Astrocyte of the hippocampus (primary cell): ENCODE measurements at places on chromosomes 16 and 17.
A peak's percentile ranks its signal among the peaks of the same experiment; 100 is the strongest.

DNA sequence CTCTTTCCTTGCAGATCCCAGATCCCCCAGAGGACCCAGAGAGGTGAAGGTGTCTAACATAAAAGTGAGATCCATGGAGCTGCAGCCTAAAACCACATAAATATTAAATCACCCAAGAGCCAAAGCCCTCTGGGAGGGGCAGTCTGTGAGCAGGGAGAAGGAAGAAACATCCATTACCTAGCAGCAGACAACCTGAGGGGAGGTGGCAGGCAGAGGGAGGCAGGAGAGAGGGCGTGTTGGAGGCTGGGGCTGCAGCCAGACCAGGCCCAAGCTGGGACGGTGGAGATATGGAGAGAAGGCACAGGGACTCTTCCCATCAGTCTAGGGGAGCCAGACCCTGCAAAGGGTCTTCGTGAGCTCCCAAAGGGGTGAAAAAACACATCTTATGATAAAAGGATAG, 101.1 kb downstream of the SHISA6 start:
- DNase-seq, result no peak

GRCh38 chr16:78553268-78554039, 454.0 kb downstream of the WWOX start:
- no peak for DNase-seq

GRCh38 chr17:67685351-67685750, 32.4 kb upstream of the NOL11 start:
- no peak for DNase-seq

GRCh38 chr17:50034498-50035364, 21.2 kb upstream of the ITGA3 start:
- DNase-seq, result no peak

DNA sequence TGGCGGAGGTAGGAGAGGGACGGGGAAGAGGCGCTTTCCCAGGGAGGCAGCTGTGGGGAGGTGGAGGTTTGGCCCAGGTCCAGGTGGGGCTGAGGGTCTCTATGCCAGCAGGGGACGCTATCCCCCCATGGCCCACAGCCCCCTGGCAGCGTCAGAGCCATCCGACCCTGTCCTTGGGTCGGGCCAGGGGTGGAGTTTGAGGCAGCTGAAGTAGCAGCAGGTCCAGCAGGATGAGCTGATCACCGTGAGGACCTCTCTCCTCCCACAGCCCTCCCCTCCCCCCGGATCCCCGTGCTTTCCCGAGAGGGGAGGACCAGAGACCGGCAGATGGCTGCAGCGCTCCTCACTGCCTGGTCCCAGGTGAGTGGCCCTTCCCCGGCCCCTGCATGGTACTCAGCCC, 3.2 kb downstream of the ZNF205 start:
- DNase-seq, result no peak

GRCh38 chr17:27868565-27868964, 24.6 kb downstream of the LYRM9 start:
- DNase-seq, result no peak

GRCh38 chr17:39706383-39706782, 6.5 kb downstream of the ERBB2 start:
- peak; percentile 23 for DNase-seq

- DNase-seq, result no peak
These were observed 67.9 kb downstream of the CPPED1 start for GRCh38 chr16:12735805-12736204.

DNA sequence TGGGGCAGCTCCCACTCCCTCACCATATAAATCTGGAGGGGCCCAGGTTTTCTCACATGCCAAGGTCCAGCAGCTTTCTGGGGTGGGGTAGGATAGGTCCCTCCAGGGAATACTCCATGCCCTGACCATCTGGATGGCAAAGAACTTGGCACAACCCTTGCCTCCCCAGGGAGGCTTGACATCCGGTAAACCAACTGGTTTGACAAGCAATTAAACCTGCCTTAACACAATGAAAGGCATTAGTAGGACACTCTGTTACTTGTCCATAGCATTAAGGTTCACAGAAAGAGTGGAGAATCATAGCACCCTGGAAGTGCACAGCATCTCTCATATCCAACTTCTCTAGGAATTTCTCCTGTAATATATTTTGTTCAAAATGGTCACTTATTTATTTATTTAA, 63.9 kb upstream of the MAF start:
- DNase-seq, result no peak

GRCh38 chr17:81608605-81609004, 28.3 kb downstream of the NPLOC4 start:
- no peak for DNase-seq

DNA sequence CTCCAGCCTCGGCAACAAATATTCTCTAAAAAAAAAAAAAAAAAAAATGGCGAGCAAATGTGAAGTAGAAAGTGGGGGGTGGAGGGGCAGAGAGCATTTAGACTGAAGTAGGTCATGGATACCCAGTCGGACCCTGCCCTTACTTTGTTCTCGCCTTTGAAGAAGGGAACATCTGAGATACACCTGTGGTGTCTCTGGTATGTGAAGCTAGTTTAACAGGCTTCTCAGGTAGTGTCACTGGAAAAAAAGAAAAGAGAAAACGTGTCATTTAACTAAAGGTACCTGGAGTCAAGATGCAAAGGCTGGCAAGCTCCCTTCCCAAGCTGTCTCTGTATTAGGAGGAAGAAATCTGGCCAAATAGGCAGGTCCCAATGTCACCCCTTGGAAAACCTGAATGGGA, 8.0 kb downstream of the FBF1 start:
- no peak for DNase-seq

- DNase-seq, result peak; percentile 85
These were observed 171.4 kb upstream of the DYNLRB2 start for GRCh38 chr16:80369138-80369958.

GRCh38 chr16:6558126-6558525, 774.5 kb upstream of the RBFOX1 start:
- DNase-seq, result no peak

DNA sequence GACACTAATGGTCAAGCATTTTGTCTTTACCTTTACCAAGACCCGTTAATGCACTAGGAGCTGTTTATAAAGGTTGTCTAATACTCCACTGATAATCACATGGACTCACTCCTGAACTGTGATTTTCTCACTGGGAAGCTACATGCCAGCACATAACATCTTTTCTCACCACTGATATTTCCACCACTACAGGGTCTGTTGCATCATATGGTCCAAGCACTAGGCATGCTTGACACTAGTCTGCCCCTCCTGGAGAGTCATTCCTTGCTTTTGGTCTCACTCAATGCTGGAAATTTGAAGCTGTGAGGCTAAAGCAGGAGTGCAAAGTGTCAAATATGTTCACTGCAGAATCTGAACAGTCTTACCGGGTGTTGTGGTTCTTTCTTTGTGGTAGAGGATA, 1576.8 kb downstream of the CDH8 start:
- no peak for DNase-seq

GRCh38 chr16:30523768-30524574, 2.4 kb downstream of the ZNF768 start:
- DNase-seq, result peak; percentile 30

- DNase-seq, result peak; percentile 50
These were observed 21.0 kb upstream of the MTMR4 start for GRCh38 chr17:58535431-58535830.

- DNase-seq, result no peak
These were observed 62.7 kb downstream of the FOXK2 start for GRCh38 chr17:82582213-82582612.
